ENCODE measurements at places on chromosomes 1 and 21.
A peak's percentile ranks its signal among the peaks of the same experiment; 100 is the strongest.

- DNase-seq: no peak
These were observed 30.7 kb upstream of the NLRP3 start for GRCh38 chr1:247385283-247385682.

- no peak for DNase-seq
These were observed 51.5 kb downstream of the SYT14 start for GRCh38 chr1:209989525-209989924.

- DNase-seq: no peak
These were observed 140.5 kb downstream of the SPATA46 start for GRCh38 chr1:162236201-162236600.

- no peak for DNase-seq
These were observed 5.1 kb downstream of the HOOK1 start for GRCh38 chr1:59819566-59820438.

DNA sequence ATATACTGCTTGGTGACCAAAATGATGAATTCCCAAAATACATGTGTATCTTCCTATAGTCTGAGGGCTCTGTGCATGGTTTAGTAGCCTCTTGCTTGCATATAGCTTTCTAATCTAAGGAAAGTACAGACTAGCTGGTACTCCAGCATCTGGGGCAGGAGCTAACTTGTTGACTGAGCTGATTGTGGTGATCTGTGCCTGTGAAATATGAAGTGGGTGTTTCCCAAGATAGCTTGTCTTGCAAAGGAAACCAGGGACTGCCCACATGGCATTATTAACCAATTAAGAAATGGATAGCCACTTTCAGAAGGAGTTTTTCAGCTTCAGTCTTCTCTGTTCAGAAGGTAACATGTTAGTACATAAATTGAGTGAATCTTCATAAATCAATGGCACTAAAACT, 219.8 kb downstream of the NEGR1 start:
- DNase-seq: no peak

- no peak for DNase-seq
These were observed 33.2 kb downstream of the RGS13 start for GRCh38 chr1:192669174-192669573.

DNA sequence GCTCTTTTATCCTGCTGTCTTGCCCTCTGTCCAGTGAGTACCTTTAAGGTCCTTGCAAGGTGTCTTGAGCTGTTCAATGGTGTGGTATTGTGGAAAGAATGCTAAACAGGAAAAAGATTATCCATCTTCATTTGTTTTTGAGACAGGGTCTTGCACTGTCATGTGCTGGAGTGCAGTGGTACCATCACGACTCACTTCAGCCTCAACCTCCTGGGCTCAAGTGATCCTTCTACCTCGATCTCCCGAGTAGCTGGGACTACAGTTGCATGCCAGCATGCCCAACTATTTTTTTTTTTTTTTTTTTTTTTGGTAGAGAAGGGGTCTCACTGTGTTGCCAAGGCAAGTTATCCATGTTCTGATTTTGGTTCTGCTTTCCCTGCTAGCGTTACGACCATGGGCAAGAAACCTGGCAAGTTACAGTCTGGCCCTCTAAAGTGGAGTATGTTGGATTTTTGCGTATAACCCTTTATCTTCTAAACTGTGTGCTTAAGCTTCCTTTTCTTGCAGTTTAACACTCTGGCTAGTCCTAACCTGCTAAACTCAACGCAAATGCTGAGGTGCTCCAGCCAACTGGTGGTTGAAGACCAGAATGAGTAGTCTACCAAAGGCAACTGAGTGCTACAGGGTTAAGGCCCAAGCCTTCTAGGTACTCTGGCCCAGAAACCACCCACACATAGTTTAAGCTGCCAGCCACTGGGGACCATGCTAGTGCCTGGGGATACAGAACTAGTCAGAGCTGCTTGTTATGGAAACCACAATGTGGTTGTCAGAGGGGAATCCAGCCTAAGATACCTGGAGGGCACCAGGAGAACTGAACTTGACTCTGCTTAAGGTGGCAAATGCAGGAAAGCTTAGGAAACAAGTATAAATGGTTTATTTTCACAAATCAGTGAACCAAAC, 7.9 kb downstream of the RPL11 start:
- peak; percentile 48 for DNase-seq

DNA sequence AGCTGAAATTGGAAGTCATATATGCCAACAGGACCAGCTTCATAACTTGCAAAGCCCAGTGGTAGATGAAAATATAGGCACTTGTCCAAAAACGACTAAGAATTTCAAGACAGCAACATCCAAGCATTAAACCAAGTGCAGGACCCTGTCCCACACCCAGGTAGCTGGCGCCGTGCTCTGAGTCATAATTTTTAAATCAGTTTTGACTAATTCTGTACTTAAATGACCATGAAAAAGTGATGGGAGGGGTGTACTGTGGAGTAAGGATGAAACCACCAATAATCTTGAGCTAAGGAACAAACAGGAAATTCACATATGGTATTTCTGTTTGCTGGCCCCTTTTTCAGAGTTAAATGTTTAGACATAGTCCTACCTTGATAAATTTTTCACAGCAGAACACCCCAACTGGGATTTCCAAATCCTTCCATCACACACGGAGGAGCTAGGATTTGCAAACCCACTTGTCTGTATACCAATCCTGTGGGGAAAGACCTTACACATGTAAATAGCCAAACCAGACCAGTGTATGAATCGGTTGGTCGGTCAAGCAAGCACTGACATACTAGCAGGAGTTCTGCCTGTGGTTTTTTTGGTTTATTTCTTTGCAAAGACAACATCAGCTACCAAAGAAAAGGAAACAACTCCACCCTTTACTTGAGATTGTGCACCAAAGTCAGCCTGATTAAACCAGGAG, 235.7 kb upstream of the RAB4A start:
- DNase-seq: peak; percentile 14

DNA sequence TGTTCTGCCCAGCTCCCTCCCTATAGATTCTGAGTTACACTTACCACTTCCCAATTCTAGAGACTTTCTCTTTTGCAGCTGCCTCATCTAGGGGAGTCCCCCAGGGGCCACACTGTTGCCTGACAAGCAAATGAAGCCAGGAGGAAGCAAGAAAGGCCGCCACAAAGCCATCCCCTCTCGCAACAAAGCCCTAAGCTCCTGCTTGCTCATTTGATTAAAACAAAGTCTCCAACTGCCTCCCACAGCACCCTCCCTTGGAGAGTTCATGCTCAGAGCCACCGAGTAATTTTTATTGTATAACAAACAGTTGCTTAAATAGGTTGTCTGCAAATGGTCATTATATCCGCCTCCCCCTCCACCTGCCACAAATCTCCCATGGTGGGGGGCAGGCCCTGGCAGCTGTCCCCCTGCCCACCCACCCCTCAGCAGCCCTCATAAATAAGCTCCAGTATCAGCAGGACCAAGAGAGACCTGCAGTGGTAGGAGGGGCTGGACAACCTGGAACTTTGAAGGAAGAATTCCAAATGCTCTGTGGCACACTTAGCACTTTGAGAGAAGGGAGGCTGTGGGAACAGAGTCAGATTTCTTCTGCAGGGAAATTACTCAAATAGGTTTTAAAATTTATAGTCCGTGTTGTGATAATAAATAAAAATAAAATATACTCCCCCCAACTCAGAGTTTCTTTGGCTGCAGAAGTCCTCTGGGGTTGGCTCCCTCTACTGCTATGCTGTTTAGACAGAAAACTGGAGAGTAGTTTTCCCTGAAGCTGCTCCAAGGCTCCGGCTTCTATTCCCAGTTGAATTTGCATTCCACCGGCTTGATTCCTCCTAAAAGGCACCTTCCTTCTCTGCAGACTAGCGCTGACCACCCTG, 237.5 kb downstream of the TTLL7 start:
- DNase-seq: peak; percentile 4

GRCh38 chr1:180586671-180587155, 27.9 kb downstream of the OVAAL start:
- DNase-seq: peak; percentile 2

GRCh38 chr1:236091933-236092318, 27.0 kb upstream of the NID1 start:
- DNase-seq: no peak

DNA sequence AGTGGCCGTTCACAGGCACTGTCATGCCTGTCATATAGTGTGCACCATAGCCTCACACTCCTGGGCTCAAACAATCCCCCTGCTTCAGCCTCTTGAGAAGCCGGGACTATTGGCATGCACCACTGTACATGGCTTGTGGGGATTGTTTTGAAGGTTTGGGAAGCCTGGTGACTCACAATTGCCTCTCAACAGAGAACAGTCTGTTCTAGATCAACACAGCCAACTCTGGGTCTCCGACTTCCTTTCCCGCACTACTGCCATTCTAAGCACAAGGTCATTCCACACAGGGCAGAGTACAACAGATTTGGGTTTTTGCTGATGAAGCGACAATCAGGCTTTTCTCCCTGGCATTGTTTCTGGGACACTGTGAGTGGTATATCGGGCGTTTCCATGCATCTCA, 15.5 kb upstream of the AHCTF1 start:
- no peak for DNase-seq

- no peak for DNase-seq
These were observed 52.6 kb upstream of the ASB17 start for GRCh38 chr1:75984781-75985180.

GRCh38 chr1:232547938-232548484, 81.9 kb downstream of the SIPA1L2 start:
- DNase-seq: no peak

DNA sequence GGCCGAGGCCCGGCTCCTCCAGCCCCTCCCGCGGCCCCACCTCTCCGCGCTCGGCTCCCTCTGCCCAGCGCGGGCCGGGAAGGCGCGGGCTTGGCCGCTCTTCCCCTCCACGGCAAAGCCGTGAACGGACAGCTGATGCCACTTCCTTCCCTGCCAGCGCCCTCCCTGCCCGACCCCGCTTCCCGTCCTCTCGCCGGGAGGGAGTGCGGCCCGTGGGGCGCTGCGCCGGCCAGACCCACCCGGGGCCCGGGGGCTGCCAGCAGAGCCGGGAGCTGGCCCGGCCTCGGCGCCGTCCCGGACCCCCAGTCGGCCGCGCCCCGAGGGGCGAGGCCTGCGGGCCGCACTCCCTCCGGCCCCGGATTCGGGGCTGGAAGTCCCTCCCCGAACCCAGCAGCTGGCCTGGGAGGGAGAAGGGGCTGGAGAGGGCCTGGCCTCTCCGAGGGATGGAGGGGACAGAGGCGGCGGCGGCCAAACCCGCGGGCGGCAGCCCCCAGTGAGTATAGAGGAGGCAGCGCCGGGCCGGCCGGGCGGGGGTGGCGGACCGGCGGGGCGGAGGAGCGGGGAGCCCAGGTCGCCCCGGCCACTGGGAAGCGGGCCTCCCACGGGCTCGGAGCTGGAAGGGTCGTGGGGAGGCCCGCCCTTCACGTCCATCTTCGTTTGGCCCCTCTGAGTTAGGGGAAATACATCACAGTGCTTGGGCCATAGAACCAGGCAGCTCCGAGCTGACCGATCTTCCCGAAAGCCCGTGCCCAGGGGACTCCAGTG, at the start of gene KIAA1614:
Gene KIAA1614 (plus strand): TSS at position 97 of the 765 bp plus-strand sequence. CDS start 347 bp downstream, at position 444.
- peak; percentile 17 for DNase-seq

DNA sequence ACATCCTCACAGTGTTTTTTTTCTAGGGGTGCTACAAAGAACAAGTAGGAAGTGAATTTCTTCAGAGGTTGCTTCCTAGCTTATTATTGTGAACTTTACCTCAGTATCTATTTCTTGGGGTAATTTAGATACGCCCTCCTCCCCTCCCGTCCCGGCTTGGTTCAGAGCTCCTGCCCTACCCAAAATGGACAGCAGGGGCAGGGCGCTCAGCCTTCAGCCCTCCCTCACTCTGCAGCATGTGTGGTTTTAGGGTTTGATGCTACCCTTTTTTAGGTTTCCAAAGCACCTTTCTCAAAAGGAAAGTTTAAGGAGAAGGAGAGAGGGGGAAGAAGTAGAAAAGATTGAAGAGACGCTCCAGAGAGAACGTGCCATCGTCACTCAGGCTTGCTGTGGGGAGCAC, 16.9 kb upstream of the POGK start:
- DNase-seq: no peak

DNA sequence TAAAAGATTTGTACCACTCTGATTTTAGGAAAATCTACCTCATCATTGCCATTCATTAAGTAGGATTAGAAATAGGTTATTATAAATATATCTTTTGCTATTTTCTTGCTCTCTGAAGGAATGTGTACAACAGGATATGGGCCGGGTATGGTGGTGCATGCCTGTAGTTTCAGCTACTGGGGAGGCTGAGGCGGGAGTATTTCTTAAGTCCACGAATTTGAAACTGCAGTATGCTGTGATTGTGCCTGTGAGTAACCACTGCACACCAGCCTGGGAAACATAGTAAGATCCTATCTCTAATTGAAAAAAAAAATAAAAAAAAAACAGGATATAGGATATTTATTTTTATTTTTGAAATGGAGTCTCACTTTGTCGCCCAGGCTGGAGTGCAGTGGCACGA, 50.0 kb downstream of the CLIC4 start:
- DNase-seq: no peak

DNA sequence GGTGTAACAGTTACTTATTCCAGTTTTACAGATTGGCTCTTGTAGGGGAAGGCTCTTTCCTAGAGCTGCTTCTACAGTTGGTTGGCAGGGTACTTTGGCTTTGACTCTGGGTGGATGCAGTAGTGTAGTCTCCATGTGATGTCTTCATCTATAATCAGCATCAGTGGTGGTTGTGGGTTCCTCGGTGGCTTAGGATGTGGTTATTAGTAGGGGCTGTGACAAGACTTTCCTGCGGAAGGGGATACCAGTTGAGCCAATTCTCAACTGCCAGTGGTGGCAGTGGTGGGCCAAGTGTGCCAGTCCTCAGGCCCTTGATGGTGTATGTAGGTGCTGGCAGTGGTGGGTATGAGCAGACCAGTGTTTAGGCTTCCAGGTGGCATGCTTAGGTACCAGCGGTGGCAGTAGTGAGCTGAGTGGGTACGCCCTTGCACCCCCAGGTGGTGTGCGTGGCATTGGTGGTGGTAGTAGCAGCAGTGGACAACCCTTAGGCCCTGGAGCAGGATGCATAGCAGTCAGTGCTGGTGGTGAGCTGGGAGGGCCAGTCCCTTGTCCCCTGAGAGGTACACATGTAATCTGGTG, 27.2 kb upstream of the KLF18 start:
- DNase-seq: no peak

DNA sequence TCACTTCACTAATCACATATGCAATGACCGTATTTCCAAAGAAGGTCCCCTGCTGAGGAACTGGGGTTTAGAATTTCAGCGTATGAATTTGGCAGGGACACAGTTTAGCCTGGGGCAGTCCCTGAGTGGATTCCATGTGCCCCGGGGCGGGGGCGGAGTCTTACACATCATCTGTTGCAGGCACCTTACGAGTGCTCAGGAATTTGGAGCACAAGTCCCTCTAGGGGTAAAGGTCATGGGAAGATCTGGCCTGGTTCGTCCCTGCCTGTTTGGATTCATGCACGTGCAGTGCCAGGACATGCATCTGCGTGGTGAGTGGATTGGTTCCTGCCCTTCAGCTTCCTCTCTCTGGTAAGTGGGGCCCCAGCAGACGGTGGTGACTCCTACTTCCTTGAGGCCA, 208.3 kb upstream of the C1orf174 start:
- DNase-seq: no peak

DNA sequence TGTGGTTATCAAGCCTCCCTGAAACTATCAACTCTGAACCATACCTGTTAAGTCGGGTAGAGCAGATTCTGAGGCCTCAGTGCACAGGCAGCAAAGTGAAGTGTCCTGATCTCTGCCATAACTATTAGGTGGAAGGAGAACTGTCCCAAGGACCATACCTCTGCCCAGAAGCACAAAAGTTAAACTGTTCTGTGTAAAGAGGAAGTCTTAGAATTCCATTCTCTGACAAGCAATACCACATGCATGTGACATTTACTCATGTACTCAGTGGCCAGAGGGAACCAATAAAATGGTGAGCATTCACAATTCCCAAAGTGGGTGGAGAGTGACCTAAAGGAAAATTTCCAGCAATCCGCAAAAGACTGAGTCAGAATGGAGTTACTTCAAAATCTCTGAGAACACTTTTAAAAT, 61.0 kb downstream of the TOR3A start:
- no peak for DNase-seq

GRCh38 chr1:1879942-1880341, 10.9 kb downstream of the GNB1 start:
- no peak for DNase-seq
